GM03348 (cell line): ENCODE measurements at places on chromosomes 2 and 18.

GRCh38 chr2:232170396-232170795, 208.2 kb upstream of the ALPP start:
- DNase-seq = no peak

GRCh38 chr2:114011713-114012112, 121.8 kb downstream of the ACTR3 start:
- DNase-seq = no peak

- DNase-seq = peak; percentile 70
These were observed 294.5 kb downstream of the PRKCE start for GRCh38 chr2:45946023-45946422.

GRCh38 chr18:44543387-44543786, 137.3 kb upstream of the SETBP1 start:
- DNase-seq = no peak

DNA sequence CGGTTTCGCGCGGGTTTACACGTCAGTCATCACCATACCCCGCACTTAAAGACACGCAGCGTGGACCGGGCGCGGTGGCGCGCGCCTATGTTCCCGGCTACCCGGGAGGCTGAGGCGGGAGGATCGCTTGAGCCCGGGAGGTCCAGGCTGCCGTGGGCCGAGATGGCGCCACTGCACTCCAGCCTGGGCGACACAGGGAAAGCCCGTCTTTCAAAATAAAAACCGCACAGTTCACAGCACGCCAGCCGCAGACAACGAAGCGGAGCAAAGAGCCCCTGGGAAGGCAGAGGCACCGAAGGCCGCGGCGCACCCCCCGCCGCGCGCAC, 328 bp downstream of the DTYMK start:
- no peak for DNase-seq

GRCh38 chr2:238483656-238484055, 56.9 kb downstream of the ASB1 start:
- no peak for DNase-seq

DNA sequence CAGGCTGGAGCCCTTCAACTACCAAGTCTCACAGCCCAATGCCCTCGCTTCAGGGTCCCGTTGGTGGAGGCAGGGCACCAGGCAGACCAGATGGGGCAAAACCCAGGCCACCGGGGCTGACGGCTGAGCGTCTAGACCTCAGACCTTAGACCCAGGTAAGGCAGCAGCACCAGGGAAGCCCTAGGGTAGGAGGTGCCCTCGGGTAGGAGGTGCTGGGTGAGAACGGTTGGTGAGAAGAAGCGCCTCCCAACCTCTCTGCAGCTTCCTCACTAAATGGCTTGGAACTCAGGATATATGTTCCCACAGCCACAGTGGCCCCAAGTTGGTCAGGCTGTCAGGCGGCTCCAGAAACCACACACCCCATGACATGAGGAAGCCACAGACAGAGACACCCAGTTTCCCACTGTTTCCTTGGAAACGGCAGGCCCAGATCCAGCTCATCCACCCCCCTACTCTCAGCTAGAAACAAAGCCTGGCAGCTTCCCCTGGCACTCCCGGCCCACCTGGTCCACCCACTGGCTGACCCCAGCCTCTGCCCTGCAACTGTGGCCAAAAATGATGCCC, 13.1 kb upstream of the MLPH start:
- peak; percentile 64 for DNase-seq

GRCh38 chr2:156457523-156458517, 21.6 kb downstream of the GPD2 start:
- no peak for DNase-seq

DNA sequence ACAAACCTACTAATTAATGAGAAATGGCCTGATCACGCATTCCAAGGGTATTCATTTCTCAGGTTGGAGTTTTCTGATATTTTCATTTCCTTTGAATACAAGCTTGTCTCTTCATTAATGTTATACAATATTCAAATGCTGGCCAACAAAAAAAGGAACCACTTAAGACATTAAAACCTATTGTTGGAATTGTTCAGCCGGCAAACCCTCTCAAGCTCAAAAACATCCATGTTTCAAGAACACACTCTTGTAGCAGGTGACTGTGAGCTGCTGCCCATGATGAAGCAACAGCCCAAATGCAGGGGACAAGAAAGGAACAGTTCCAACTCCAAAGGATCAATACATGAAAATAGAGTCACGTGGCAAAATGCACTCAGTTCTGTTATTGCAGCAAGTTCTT, 454.5 kb downstream of the BCL11A start:
- no peak for DNase-seq

- DNase-seq = no peak
These were observed 278.6 kb downstream of the DSC3 start for GRCh38 chr18:30763902-30764350.

DNA sequence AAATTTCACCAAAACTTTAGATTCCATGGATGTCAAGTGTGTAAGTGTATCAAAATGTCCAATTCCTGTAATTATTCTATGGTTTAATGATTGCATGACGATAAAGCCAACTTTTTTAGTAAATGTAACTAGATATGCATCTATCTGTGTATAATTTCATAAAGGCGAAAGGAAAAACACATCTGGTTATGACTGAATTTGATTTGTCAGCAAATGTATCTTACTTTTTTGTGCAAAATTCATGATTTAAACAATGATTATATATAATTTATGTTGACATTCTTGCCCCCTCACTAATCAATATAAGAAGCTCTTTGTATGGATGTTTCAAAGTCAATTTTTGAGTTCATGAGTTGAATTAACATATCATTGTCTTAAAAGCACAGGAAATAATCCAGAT, 138.5 kb downstream of the KCNJ3 start:
- DNase-seq = no peak

- DNase-seq = no peak
These were observed 519.4 kb upstream of the DSEL start for GRCh38 chr18:68035774-68036522.

- DNase-seq = peak; percentile 57
These were observed 17.8 kb downstream of the CRIM1 start for GRCh38 chr2:36373149-36373926.

DNA sequence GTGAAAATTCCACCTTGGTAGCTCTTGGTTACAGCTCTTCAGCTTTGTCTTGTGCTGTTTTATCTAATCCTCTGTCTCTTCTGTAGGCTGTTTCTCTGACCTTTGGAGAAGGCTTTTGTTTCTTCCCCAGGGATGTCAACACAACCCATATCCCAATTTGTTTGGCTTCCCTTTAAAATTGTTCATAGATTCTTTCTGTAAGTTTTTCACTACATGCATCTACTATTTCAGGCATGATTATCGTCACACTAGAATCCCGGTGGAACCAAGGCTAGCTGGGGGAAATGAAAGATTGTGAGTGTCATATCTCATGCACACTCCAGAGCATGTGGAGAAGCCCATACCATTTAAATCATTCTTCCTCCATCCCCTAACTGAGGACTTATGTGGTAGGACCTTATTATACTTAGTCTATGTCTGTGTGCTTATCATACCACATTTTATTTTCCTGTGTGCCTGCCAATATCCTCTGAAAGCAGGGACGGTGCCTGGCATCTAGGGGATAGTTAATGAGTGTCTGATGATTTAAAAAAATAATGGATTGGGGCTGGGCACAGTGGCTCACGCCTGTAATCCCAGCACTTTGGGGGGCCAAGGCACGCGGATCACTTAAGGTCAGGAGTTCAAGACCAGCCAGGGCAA, 59.9 kb downstream of the CRIM1 start:
- DNase-seq = no peak

DNA sequence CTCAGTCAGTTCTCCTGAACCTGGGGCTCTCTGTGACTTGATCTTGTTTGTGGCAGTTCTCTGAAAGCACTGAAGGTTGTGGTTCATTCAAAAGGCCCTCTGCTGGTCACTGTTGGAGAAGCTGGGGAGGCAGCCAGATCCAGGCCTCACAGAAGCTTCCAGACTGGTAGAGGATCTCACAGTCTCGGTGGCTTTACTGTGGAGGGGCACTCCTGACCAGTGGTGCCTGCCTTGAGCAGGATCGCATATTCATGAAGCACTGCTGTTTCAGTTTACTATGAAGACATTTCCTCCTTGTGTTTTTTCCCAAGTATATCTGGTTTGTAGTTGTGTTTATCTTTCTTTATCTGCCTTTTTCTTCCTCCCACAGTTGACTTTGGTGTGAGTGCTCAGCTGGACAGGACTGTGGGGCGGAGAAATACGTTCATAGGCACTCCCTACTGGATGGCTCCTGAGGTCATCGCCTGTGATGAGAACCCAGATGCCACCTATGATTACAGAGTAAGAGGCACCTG, 133.9 kb downstream of the MAP4K4 start:
- DNase-seq = peak; percentile 76

GRCh38 chr2:160474319-160474645, 19.3 kb downstream of the RBMS1 start:
- DNase-seq = no peak

DNA sequence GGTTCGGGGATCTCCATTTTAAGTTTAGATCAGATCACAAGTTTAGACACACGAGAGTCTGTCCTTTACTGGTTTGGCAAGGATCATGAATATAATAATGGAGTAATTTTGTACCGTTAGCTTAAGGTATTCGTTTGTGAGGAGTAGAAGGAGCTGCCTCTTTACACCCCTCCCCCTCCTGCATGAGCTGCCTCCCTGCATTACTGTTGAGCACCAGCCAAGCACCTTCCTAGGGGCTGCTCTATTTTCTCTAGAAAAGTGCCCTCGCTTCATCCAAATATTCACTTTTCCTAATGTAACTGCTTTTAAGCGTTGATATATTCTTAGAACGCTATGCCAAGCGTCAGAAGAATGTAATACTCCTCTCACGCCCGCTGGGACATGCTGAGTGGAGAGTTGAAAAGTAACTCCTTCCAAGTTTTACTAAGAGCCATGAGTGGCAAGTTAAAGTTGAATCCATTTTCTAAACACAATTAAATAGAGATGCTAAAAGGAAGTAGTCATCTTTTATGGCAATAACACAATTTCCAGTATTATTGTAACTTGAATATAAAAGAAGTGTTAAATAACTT, 25.4 kb upstream of the SCN7A start:
- no peak for DNase-seq

GRCh38 chr2:215161301-215161829, 22.9 kb upstream of the ABCA12 start:
- no peak for DNase-seq

GRCh38 chr2:134717286-134718022, 1.3 kb downstream of the TMEM163 start:
- no peak for DNase-seq

DNA sequence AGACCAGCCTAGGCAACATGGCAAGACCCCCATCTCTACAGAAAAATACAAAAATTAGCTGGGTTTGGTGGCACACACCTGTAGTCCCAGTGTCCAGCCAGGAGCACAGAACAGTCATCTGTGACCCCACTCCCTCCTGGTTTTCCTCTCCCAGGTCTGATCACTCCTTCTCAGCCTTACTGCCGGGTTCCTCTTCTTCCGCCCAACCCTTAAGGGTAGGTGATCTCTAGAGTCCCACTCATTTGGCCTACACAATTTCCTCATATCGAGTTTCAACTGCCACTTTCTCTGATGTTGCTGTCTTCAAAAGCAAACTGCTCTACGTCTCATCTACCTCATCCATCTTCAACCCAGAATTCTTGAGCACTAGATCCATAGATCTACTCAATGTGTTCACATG, 13.4 kb upstream of the MAT2A start:
- DNase-seq = no peak

GRCh38 chr2:174654419-174654941, 56.9 kb upstream of the WIPF1 start:
- DNase-seq = peak; percentile 41

- DNase-seq = no peak
These were observed 41.8 kb downstream of the SMARCAL1 start for GRCh38 chr2:216453955-216454614.

DNA sequence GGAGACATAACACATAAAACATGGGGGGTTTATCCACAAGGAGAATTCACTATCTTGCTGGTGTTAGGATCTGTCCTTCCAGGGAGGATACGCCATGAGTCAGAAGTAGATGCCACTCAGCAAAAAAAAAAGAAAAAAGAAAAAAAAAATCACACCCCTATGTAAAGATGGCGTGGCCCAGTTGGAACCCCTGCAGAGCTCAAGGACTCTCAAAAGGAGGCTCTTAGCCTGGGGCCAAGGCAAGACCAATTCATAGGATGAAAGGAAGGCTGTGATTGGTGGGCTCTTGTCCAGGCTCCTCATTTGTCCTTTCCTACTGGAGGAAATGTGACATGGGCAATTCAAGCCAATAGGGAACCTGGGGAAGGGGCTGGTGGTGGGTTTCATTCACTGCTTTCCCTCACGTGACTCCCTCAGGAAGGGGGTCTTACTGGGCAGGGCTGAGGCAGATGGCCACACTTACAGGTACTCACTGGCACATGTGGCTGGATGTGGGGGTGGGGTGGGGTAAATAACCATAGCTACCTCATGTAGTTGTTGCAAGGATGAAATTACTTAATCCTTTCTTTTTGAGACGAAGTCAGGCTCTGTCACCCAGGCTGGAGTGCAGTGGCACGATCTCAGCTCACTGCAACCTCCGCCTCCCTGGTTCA, 38.7 kb upstream of the HAAO start:
- DNase-seq = no peak

DNA sequence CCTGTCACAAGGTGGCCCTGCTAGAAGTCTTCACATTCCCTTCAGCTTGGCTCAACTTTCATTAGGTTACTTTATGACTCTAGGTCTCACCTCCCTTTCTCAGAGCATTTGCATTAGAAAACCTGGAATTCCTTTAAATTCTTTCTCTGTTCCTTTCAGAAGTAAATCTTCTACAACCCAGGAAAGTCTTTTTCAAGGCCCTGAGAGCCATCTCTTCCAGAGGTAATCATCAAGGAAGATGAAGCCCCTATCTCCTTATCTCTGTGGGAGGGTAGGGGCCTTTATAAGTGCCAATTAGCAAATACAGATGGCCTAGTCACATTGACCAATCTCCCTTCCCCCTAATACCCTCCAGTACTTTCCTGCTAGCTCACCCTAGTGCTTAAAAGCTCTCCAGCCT, 848.0 kb upstream of the FAM98A start:
- DNase-seq = no peak

- peak; percentile 88 for DNase-seq
These were observed 9.0 kb downstream of the SERTAD2 start for GRCh38 chr2:64644458-64645382.
